D721Med (cell line): ENCODE measurements at places on chromosomes 1 and 21.

DNA sequence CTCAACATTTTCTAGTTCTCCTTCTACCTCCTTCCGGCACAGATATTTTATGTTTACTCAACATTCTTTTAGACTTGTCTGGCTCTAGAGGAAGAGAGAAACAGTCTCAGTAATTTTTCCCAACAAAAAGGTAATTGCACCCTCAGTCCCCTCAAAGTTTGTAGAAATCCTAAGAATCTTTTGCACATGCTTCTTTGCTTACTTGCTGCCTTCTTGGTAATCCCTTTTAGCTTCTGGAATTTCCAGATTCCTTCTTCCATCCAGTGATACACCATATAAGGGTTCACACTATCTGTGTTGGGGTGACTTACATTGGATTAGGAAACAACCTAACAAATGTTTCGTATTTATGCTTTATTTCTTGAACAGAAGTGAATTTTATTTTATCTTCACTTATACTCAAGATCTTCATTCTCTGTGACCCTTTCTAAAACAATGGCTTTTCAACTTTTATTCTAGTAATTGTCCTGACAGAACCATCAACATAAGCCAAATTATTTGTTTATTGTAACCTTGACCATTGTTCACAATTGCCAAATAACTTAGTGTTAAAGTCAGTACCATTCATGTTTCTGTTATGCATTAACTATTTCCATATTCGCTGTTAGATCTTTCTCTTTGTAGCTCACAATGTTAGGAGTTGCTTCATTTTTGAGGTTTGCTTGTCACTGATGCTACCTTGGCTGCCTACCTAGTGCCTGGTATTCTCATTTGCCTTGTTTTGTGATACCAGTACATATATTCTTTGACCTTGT is 238.1 kb downstream of the HMCN1 start:
- DNase-seq, result no peak

GRCh38 chr21:14752345-14752909 is 206.3 kb upstream of the SAMSN1 start:
- no peak for DNase-seq

DNA sequence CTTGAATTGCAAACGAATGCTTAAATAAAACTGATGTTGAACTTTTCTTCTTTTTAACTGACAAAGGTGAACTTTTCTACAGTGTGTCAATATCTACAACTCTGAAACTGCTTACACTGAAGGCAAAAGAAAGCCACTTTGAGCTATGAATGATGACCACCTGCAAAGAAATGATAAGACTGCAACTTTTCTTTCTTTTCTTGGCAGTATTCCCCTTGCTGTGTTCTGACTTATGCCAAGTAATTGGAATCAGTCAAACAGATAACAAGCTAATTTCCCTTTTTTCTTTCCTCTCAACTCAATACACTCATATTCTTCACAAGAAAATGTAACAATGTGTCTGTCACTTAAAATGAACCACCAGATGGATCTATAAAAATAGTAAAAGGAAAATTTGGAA is 588.1 kb upstream of the BRINP3 start:
- no peak for DNase-seq

DNA sequence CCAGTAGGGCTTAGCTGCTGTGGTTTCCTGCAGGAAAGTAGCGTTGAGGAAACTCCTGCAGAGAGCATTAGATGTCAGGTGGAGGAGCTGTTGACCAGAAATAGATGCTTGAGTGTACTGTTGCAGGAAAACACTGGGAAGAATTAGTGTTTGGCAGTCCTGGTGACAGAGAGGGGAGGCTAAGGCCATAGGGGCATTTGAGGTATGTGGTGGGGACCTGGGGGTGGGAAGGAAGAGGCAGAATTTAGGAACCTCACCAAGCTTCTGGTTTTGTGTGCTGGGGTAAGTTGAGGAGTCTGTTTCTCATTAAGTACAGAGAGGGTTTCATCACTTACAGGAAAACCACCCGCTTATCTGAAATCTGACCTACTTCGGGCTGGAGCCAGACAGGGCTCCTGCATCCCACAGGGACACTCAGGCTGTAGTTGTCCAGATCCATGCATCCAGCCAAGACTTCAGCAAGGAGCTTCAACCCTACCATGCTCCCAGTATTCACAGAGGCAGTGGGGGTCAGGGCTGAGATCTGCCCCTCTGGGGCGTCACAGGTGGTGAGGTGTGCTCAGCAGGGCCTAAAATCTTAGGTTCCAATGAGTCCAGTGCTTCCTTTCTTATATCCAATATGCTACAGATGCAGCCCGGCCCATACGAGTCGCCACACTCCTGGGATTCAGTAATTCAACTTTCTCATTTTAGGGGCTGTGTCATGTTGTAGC is 15.1 kb downstream of the SH2D2A start:
- DNase-seq, result no peak

DNA sequence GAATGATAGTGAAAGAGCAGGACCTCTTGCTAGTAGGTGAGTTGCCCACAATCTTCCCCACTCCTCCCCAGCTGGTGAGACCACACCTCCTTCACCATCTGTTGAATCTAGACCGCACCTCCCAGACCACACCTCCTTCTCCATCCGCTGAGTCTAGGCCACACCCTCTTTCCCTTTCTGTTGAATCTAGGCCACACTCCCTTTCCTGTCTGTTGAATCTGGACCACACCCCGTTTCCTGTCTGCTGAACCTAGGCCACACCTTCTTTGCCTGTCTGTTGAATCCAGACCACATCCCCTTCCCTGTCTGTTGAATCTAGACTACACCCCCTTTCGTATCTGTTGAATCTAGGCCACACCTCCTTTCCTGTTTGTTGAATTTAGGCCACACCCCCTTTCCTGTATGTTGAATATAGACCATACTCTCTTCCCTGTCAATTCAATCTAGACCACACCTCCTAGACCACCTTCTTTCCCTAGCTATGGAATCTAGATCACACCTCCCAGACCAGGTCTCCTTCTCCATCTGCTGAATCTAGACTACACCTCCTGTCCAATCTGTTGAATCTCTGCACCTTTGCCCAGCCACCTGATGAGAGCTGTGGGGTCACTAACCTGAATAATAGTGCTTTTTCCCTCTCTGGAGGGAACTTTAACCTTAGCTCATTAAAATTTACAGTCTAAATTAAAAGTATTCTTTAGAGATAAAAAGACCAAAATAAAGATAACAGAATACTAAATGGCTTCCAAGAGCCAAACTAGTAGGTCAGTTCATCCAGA is 116.3 kb downstream of the DAB1 start:
- DNase-seq, result no peak

GRCh38 chr1:43563876-43564539 is 33.3 kb downstream of the PTPRF start:
- no peak for DNase-seq

GRCh38 chr1:225572422-225572821 is 80.5 kb downstream of the ENAH start:
- DNase-seq, result no peak

DNA sequence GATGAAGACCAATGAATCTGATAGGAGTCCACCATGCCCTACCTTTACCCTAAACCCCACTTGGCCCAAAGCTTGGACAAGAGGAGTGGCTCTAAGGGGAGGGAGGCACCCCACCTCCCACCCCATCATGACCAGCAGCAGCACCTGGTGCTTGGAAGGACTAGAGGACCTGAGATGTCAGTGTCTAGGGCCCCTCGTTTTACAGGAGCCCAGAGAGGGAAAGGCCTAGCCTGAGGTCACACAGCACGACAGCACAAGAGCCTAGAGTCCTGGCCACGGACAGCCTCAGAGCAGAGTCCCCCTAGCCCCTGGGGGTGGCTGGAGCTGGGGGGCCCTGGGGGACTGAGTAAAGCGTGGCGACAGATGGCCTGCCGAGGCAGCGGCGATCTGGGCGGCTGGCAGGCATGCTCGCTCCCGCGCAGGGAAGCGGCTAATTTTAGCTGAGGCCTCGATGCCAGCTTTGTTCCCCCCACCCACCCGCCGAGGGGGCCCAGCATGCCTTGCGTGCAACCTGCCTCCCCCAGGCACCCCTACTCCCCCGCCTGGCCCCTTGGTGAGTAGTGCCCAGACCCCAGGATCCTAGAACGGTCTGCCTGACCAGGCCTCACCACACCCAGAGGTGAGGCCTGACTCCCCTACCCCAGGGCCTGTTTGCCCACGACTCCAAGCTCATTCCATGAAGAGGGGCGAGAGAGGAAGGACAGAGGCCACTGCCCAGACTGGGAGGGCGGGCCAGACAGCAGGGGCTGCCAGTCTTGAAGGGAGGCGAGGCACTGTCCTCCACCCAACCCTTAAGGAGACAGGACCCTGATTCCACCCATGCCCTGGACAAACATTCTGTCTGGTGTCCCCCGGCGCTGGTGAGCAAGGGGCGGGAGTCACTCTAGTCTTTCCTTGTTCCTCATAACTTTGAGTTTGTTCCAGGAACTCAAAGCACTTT is 39.0 kb downstream of the AHDC1 start:
- no peak for DNase-seq

GRCh38 chr1:60343736-60344135 is 270.2 kb upstream of the C1orf87 start:
- no peak for DNase-seq

DNA sequence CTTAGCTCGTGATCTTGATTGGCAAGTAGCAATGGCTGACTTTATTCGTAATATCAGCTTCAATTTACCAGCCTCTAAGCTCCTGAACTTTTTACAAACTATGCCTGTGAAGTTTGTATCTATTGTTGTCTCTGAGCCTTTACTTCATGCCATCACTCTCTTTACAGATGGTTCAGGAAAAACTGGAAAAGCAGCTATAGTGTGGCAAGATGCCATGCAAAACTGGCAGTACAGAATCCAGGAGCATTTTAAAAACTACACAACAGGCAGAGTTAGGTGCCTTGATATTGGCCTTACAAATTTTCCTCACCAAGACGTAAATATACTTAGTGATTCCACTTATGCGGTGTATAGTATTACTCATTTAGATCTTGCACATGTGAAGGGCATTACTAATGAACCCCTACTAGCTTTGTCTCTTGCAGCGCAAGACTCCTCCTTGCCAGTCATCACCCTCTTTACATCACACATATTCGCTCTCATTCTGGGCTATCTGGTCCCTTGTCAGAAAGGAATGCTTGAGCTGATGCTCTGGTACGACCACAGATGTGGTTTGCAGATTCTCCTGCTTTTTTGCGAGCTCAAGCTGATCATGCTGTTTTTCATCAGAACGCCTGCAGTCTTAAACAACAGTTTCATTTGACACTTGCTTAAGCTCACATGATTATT is 36.3 kb downstream of the CLCA1 start:
- no peak for DNase-seq

- no peak for DNase-seq
Observed at GRCh38 chr21:25080661-25081060, 526.6 kb downstream of the MRPL39 start.

- DNase-seq, result no peak
Observed at GRCh38 chr1:21121764-21122471, 54.8 kb downstream of the EIF4G3 start.

DNA sequence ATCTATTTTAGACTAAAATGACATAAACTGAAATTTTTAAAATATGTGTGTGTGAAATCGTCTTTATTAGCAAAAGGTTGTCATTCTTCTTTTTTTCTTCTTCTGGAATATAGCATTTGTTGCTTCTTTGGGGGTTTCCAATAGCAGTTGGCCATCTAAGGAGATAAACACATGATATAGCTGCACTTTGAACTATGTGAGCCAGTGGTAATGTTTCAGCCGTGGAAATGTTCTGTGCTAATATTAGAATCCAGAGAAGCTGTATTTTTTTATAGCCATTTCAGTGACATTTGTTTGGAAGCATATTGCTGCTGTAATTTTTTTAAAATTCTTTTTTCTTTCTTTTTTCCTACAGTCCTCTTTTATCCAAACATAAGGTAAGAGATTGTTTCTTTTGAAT is 75.1 kb downstream of the CNST start:
- DNase-seq, result no peak

- DNase-seq, result no peak
Observed at GRCh38 chr21:28235169-28235895, 757.3 kb downstream of the LTN1 start.

- no peak for DNase-seq
Observed at GRCh38 chr21:28959367-28960099, 33.1 kb downstream of the LTN1 start.
